Neural progenitor cell (in vitro differentiated cells): ENCODE measurements at places on chromosomes 2 and 18.

GRCh38 chr2:178700922-178701342 is 106.3 kb downstream of the TTN start:
- peak; percentile 44 for DNase-seq

DNA sequence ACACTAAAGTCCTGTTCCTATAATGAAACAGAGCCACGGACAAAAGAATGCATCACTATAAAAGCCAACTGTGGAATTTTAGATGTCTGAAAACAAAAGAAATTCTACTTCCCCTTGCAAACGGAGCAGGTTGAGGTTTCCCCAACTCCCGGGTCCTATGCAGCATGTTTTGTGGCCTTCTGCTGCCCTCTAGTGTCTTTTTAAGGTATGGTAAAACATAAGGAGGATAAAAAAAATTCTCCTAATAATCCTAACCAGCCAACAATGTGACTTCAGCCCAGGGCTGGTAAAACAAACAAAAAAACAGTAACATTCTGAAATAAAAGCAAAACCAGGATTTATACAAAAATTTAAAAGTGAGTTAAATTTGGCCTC is 539.5 kb downstream of the NRXN1 start:
- peak; percentile 74 for DNase-seq

DNA sequence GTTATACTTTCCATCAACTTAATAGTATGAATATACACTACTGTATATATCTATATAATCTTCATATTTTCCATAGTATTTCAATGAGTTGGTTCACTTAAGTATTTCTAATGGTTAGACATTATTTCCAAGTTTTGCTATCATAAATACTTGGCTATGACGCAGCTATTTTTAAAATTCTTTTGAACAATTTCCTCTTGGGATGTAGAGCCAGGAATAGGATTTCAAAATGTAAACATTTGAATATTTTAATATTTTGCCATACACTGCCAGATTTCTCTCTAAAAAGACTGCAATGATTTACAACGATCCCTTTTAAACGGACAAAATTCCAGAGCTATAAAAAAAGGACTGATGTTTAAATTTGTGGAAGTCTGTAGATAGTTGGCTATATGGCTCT is 95.6 kb downstream of the NUP35 start:
- DNase-seq, result no peak

- DNase-seq, result no peak
Measured at GRCh38 chr18:75309564-75309963, 99.0 kb downstream of the TSHZ1 start.

DNA sequence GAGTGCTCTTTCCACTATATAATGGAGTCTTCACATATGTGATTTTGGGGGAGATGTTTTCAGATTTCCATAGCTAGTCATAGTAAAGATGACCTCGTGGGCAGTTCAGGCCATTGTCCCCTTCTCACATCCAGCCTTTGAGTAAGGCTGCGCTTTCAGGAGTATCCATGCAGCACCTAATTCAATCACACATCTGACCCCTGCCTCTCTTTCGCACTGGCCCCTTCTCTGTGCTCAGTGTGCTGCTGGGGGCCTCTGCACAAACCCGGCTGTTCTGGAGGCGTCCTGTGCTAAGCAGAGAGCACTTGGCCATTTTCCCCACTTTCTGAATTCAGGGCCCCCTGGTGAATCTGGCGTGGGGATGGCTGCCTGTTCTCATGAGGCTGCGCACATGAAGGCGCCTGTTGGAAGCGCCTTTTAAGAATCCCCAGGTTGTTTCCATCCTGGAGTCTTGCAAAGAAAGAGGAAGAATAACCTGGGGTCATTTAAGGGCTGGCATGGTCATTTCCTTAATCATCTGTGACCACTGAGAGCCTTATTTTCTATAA is 96.0 kb upstream of the ALPP start:
- DNase-seq, result peak; percentile 51

DNA sequence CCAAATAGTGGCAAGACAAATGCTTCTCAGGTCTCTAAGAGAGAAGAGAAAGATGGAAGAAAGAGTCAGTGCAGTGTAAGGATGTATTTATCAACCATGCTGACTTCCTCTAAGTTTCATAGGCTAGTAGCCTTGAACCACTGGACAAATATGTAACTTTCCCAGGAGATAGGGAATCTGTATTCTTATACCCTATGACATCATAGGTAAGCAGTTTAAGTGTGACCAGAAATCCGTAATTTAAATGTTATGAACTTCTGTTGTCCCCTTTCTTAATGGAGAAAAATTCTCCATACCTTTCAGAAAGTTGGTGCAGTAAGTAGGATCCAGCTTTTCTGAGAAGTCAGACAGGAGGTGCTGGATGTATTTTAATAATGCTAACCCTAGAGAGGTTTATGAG is 256.2 kb downstream of the LNPK start:
- DNase-seq, result no peak

GRCh38 chr2:674321-674985 is 2.8 kb downstream of the TMEM18 start:
- DNase-seq, result no peak

DNA sequence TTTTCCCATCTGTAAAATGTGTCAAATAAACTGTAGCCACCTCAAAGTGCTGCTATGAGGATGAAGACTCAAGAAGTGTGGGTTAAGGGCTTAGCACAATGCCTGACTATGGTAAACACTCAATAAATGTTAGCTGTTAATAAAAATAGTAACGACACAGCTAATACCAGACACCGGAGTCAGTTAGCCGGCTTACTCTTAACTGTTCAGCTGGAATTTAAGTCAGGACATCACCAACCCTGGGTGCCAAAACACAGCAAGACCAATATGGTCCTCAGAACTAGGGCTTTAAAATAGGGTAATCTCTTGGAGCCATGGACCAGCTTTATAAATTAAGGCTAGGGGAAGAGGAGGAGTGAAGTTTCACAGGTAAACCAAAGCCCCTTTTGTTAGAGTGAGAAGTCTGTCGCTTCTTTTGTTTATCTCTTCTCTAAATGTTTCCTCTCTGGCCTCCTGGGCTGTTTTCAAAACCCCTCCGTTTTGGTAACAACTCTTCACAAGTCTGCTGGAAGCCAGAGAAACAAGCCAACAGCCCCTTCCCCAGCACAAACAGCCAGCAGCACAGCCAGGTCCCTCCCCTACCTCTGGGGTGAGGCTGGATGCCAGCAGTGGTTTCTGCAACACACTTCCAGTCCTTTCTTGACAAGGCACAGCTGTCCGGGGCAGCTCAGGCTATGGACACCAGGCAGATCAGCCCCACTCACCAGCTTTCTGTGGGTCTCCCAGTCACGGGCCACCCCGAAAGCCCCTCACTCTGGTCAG is 13.8 kb upstream of the FZD7 start:
- DNase-seq, result no peak

GRCh38 chr2:1168846-1169245 is 218.2 kb downstream of the SNTG2 start:
- no peak for DNase-seq

GRCh38 chr2:648476-649424 is 28.5 kb downstream of the TMEM18 start:
- peak; percentile 41 for DNase-seq

DNA sequence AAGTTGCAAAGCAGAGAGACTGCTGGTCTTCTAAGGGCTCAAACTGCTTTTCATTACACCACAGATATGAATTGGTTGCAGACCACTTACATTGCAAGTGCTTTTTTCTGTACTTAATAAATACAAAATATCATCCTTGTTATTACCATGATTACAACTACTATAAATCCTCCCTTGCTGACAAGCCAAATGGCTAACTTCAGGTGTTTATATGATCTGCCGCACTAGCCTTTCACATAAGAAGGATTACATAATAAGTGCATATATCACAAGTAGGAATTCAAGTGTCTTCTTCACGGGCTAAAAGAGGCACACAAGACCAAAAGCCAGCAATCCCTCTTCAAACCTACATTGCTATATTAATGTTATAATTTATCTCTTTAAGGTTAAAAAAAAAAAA is 373.0 kb downstream of the ZEB2 start:
- no peak for DNase-seq

DNA sequence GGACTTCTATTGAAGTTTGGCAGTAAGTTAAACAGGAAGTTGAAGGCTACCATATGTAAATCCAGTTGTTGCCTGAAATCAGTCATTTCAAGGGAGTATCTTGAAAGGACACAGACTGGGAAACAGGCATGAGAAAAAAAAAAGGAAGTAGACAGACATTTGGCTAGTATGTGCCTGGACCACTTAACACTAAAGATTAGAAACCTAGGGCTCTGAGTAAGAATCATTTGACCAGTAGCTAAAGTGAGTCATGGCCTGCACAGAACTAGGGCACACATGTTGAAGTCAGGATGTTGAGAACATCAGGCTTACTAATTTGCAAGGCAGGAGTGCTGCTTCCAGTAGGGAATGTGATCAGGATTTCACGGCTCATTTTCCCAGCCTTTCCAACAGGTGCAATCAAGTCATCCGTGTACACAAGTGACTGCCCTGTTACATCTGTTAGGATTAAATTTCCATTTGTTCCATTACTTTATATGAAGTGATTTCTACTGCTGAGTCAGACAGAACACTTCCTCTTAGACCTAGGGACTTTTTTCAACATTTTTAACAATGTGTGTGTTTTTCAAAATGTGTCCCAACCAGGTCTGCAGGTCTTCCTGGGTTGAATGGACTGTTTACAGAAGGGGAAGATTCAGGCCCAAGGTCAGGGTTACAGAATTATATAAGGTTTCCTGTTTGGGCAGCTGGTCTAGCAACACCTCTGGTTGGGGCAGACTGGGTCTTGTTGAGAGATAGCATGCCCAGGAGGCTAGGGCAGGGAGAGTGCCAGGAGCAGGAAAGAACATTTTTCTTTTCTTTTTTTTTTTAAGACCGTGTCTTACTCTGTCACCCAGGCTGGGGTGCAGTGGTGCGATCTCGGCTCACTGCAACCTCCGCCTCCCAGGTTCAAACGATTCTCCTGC is 145.6 kb downstream of the TGIF1 start:
- no peak for DNase-seq

- peak; percentile 63 for DNase-seq
Measured at GRCh38 chr2:213086571-213086970, 64.8 kb downstream of the IKZF2 start.
